Lung (tissue), 17 donors: ENCODE measurements at places on chromosomes 2 and 18. TPM values are rescaled to one million over a fixed set of nuclear protein-coding genes. Genes with fewer than 3 reads are reported as not detected.

DNA sequence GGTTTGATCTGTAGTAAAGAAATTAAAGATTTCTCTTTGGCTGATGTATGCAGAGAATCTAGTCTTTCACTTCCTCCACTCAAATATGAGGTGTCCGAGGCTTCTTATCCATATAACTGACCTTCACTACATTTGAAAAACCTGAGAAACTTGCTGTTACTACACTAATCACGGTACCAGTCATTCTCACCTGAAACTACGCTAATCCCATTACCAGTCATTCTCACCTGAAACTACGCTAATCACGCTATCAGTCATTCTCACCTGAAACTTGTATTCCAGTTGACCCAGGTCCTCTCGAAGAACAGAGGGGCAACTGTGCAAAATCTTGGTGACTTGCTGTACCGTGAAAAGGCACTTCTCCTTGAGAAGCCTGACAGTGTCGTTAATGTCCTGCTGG is 5.1 kb downstream of the MTERF4 start:
- no peak for DNase-seq

GRCh38 chr2:239315308-239315707 is 85.5 kb downstream of the HDAC4 start:
- DNase-seq = no peak

GRCh38 chr2:23354554-23354953 is 30.4 kb upstream of the KLHL29 start:
- DNase-seq = no peak

GRCh38 chr2:215900203-215900611 is 113.1 kb downstream of the MREG start:
- peak; percentile 34 for DNase-seq

DNA sequence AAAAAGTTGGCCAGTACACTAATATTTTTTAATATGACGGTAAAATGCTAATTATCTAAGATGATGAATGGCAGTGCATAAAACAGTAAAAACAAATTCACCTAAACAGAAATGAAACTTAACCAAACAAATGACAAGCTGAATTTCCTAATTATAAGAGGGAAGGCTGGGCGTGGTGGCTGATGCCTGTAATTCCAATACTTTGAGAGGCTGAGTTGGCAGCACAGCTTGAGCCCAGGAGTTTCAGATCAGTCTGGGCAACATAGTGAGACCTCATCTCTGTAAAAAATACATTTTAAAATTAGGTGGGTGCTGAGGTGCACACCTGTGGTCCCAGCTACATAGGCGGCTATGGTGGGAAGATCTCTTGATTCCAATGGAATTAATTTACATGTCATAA is 120.1 kb downstream of the USP34 start:
- DNase-seq = no peak

DNA sequence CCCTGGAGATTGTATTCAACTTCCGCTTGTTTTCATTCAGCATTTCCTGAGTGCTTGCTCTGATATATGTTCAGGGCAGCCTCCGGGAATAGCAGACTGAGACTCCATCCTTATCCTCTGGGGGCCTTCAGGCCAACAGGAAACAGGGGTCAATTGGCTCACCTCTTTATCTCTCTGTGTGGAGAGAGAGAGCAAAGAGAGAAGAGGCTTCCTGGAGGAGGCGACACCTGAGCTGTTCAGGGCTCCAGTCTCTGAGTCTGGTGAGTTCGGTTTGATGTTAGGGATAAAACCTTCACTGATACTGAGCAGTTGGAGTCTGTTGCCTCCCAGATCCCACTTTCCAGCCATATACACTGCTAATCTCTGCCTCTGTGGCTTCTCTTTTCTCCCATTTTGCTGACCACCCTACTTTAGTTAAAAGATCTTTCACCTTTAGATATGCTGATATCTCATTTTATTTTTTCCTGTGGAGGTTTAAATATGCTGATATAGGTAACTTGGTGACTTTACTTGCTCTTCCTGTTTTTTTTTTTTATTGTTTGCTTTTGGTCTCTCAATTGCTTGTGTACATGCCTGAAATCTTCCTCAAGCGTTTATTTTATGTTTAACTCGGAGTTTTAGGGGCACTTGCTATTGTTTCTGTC is 56.9 kb downstream of the KCNS3 start:
- DNase-seq = no peak

DNA sequence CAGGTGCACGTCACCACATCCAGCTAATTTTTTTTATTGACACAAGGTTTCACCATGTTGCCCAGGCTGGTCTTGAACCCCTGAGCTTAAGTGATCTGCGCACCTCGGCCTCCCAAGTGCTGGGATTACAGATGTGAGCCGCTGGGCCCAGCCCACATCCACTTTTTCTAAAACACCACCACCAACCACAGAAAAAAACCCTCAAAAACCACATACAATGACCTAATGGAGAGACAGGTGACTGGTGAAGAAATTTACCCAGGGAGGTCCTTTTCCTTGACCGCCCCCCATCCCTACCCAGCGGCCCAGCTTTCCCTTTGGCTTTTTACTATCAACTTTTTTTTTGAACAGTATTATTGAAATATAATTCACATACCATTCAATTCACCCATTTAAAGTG is 47.9 kb downstream of the CACNB4 start:
- no peak for DNase-seq

- DNase-seq = no peak
Observed at GRCh38 chr2:239394346-239394945, 6.4 kb downstream of the HDAC4 start.

DNA sequence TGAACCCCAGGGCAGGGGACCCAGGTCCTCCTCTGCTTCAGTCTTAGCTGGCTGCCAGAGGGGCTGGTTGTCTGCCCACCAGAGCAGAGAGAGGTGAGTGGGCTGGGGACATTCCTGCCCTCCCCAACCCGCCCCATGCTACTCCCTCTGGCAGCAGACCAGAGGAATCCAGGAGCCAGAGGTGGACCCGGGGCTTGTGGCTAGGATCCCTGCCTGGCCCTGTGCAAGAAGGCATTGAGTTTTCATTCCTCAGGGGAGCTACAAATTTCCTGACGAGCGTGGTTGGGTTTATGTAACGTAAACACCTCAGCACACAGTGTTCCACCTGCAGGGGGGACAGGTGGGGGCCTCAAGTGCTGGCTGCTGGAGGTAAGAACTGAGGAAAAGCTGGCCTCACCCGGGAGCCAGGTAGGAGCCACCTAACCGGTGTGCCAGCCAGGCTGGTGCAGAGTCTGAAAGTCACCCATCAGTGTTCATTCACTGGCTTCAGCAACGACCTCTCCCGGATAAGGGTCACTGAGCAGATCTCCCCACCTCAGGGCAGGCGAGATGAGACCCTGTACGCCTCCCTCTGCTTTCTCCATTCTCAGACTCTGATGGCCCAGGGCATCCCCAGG is 246.8 kb downstream of the DYSF start:
- peak; percentile 35 for DNase-seq

DNA sequence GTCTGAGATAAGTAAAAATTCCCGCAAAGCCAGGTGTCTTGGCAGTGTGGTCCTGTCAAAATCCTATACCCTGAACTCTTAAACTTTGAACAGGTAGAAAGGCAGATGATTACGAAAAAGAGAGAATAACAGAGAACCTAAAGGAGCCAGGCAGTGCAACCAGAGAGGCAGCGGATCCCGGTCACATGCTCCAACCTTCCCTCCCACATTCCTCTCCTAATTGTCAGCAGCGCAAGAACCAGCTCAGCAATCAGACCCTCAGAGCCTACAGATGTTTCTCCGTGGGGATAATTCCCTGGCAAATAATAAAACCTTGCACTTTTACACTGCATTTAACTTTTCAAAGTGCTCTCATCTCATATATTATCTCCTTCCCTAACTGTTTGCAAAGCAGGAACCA is 124.8 kb downstream of the EPHA4 start:
- DNase-seq = no peak

GRCh38 chr2:186342029-186342428 is 144.0 kb upstream of the ZC3H15 start:
- DNase-seq = no peak

GRCh38 chr2:48525269-48525943 is 4.5 kb upstream of the STON1 start:
- peak; percentile 66 for DNase-seq

DNA sequence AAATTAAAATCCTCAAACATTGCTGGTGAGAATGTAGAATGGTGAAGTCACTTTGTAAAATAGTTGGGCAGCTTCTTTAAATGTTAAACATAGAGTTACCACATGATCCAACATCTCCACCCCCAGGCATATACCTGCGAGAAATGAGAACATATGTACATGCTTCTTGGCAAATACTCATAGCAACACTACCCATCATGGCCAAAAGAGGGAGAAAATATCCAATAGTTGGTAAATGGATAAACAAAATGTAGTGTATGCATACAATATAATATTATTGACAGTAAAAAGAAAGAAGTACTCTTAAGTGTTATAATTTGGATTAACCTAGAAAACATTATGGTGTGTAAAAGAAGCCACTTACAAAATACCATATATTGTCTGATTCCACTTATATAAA is 185.9 kb downstream of the CDH7 start:
- peak; percentile 27 for DNase-seq

GRCh38 chr2:109142416-109143210 is 13.6 kb downstream of the SH3RF3 start:
- DNase-seq = no peak

The ESPNL gene
- total RNA-seq = 2.1 TPM

The CROCC2 gene
- 5.6 TPM for total RNA-seq

The SOWAHC gene
- total RNA-seq = 12.8 TPM

The SERTAD2 gene
- total RNA-seq = 26.7 TPM

The USP40 gene
- total RNA-seq = 47.0 TPM

The SDC1 gene
- total RNA-seq = 232 TPM

The RAB27B gene
- 21.5 TPM for total RNA-seq

The ABCG5 gene
- 0.09 TPM for total RNA-seq

The HOXD9 gene
- 0.65 TPM for total RNA-seq

The UGT1A10 gene
- not detected for total RNA-seq

The UGT1A4 gene
- 0.21 TPM for total RNA-seq

The CRYGC gene
- not detected for total RNA-seq

The ING5 gene
- total RNA-seq = 29.8 TPM

The IL1F10 gene
- total RNA-seq = not detected

The MYO5B gene
- total RNA-seq = 24.5 TPM

The PCARE gene
- total RNA-seq = 0.09 TPM
